ENCODE measurements at places on chromosomes 6 and 20. TPM values are rescaled to one million over a fixed set of nuclear protein-coding genes. Genes with fewer than 3 reads are reported as not detected.

CYB5R4 gene
- total RNA-seq, result 7.7 TPM

PACRG gene
- not detected for total RNA-seq

ASIP gene
- total RNA-seq, result not detected

MUC21 gene
- total RNA-seq, result not detected

TCF21 gene
- 28.5 TPM for total RNA-seq

PNPLA1 gene
- not detected for total RNA-seq

MARCKS gene
- 38.5 TPM for total RNA-seq

LCA5 gene
- total RNA-seq, result 4.7 TPM

SLC22A16 gene
- 0.39 TPM for total RNA-seq

DYNLT2 gene
- total RNA-seq, result 0.49 TPM

ENPP4 gene
- total RNA-seq, result 0.59 TPM

SLC2A4RG gene
- total RNA-seq, result 39.2 TPM

KCNB1 gene
- 0.94 TPM for total RNA-seq

ACSS1 gene
- 24.8 TPM for total RNA-seq

ARFGEF3 gene
- 0.06 TPM for total RNA-seq

HLA-DOA gene
- total RNA-seq, result not detected

ZNF311 gene
- 0.56 TPM for total RNA-seq

UBE2V1 gene
- 75.9 TPM for total RNA-seq

OLIG3 gene
- total RNA-seq, result not detected

MRS2 gene
- 12.6 TPM for total RNA-seq

PHACTR3 gene
- not detected for total RNA-seq

REM1 gene
- total RNA-seq, result 1.2 TPM

KCNQ2 gene
- total RNA-seq, result not detected

XKR7 gene
- total RNA-seq, result not detected

OPRL1 gene
- total RNA-seq, result 0.34 TPM

ADGRB3 gene
- 6.4 TPM for total RNA-seq

TRAPPC3L gene
- not detected for total RNA-seq

UTRN gene
- total RNA-seq, result 54.8 TPM

RIPPLY2 gene
- total RNA-seq, result not detected
